NCI-H1694 treated with DMSO at 0.1 percent for 48 hours (cell line): ENCODE measurements at places on chromosomes 2 and 18.

GRCh38 chr2:177712462-177712861 lies 319.9 kb downstream of the AGPS start:
- DNase-seq, result no peak

GRCh38 chr18:1392865-1393734 lies 488.4 kb downstream of the ADCYAP1 start:
- no peak for DNase-seq

DNA sequence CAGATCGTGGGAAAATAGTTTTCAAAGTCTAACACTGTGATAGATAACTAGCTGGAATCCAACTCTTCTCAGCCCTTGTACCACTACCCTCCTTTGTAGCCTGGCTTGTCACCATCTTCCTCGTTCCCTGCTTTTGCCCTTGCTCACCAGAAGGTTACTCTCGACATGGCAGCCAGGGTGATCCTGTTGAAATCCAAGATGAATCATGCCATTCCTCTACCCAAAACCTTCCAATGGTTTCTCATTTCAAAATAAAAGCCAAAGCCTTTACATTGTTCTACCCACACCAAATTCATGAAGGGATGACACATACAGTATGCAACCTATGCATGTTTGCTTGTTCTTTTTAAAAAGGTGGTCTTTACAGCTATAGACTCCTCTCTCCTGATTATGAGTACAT lies 45.7 kb downstream of the STAT4 start:
- DNase-seq, result no peak

GRCh38 chr2:232976176-232976575 lies 36.9 kb downstream of the NGEF start:
- DNase-seq, result no peak

- peak; percentile 57 for DNase-seq
These were observed 92.6 kb downstream of the UPP2 start for GRCh38 chr2:158194229-158194628.

DNA sequence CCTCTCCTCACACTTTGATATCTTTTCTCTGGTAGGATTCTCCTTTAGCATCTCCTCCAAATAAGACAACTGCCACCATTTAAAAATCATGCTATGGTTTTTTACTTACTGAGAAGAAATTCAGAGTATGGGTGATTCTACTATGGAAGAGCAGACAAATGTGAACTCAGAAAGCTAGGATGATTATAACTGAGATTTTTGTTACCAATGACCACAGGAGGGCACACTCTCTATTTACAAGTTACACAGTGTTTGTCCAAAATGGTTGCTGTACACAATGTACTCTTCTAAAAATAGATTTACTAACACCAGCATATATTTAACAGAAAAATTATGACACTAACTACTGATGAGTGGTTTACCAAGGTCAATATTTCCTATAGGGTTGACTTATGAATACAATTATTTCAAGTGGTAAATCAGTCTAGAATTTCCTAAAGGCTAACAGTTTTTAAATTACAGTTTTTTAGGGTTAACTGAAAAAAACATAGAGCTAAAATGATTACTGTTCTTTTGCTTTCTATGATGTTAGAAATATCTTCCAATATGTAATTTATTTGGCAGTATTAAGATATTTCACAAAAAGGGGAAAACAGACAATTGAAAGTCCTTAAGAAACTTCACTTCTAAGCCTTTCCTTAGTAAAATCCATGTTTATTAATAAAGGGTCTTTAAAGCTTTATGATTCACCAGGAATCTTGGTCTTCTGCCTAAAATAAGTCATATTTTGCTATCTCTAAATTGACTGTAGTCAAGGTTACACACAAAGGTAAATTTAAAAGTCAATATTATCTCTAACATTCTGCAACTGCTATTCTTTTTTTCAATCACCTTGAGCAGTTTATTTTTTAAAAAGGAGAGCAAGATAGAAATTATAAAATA lies 57.2 kb downstream of the MAP4K3 start:
- peak; percentile 52 for DNase-seq

DNA sequence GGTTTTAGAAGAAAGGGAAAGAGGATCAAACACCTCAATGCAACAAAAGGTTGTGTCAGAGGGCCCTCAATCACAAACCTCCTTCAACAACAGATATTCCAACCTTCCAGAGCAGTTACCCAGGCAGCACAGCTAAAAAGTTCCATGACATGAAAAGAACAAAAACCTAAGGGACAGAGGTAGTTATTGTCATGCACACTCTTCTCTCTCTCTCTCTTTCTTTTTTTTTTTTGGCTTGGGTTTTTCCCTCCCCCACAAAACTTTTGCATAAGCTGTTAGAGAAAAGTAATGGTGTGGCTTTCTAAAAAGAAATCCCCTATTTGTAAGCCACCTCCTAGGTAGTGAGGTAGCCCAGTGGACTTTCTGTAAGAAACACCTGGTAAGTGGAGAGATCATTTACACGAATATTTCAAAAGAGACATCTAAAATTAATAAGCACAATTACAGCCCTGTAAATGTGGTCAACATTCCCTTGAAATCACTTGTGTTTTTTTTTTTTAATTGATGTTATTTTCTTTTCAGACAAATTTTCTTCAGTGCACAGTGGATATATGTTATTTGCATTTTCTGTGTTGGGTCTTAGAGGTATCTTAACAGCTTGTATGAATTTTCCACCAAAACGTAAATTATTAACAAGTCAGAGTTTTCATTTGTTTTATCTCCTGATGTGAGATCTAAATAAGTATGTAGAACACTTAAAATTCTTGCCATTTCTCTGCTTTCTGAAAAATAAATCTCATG lies 48.4 kb downstream of the ZEB2 start:
- no peak for DNase-seq

DNA sequence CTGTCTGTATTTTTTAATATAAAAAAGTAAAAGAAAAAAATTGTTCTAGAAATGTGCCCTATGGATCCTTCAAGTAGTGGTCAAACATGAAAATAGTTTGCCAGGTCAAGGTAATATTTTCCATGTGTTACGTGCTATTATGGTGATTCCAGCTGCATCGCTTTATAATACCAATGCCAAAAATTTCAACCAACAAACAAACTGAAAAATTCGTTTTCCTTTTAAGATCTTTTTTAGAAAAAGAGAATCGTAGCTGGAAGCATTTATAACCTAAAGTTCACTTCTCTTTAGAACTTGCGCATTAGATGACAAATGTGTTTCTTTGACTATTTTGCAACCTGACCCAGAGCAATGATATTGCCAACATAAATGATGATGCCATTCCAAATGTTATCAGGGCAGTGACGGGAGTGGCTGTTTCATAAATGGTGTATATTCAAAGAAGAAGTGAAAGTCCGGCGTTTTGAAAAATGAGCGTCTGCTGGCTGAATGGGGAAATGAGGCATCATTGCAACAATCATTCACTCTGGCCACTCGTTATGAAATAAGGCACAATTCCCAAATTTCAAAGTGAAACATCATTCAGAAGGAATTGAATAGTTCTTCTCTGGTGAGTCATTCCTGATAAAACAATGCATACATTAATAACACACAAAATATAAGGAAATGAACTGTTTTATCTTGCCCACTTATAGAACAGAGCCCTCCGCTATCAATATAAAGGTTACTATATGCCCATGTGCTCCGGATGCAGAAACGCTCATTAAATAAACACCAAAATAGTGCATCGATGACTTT lies 297.4 kb downstream of the TGIF1 start:
- DNase-seq, result no peak

- no peak for DNase-seq
These were observed 1.7 kb downstream of the FZD7 start for GRCh38 chr2:202035089-202035940.

- DNase-seq, result no peak
These were observed 16.7 kb downstream of the ZEB2 start for GRCh38 chr2:144503242-144503641.

GRCh38 chr2:96821113-96821675 lies 5.1 kb downstream of the CNNM3 start:
- no peak for DNase-seq

DNA sequence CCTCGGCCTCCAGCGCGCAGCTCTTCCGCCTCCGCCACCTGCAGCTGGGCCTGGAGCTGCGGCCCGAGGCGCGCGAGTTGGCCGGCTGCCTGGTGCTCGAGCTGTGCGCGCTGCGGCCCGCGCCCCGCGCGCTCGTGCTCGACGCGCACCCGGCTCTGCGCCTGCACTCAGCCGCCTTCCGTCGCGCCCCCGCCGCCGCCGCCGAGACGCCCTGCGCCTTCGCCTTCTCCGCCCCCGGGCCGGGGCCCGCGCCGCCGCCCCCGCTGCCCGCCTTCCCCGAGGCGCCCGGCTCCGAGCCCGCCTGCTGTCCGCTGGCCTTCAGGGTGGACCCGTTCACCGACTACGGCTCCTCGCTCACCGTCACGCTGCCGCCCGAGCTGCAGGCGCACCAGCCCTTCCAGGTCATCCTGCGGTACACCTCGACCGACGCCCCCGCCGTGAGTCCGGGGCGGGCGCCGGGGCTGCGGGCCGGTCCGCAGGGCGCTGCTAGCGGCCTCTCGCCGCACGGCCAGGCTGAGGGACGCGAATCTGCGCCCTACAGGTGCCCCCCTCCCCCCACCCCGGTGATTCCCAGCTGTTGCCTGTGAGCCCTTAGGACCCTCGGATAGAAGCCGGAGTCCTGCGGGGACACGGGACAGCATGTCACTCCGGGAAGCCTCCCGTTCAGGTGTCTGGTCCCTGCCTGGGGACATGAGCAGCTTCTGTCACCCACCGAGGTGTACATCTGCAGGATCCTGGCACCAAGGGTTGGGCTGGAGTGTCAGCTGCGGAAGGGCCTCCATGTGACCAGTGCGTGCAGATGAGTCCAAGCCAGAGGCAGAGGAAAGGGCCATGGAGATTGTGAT lies 616 bp downstream of the RNPEPL1 start:
- DNase-seq, result no peak

DNA sequence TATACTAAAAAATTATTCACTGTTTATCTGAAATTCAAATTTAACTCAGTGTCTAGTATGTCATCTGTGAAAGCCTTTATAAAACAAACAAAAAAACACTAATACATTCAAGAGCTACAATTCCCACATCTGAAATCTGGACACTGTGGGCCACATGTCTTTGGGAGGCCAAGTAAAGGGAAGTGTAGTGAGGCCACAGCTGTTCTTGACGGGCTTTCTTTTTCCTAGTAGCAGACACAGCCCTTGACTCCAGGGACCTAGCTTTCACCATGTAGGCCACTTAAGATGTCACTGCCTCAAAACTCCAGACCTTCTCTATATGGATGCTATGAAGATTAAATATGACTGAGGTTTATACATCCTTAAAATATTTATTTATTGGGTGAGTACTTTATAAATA lies 91.1 kb downstream of the RBMS1 start:
- no peak for DNase-seq

- no peak for DNase-seq
These were observed 27.5 kb downstream of the CFAP36 start for GRCh38 chr2:55547001-55547400.

DNA sequence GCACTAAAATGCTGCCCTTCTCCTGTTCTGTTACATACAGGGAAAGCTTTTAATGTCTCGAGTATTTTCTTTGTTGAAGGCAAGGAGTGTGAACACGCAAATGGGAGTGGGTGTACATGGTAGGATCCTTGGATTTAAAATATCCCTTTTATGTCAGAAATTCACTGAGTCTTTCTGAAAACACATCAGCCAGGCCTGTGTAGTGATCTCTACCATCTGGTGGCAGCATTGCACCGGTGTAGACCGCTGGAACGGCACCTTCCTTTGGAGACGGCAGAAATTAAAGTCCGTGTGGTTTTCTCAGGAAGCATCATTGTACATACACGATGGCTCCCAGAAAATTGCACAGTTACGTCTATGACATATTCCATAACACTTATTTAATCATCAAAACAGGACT lies 515.8 kb downstream of the GALR1 start:
- peak; percentile 59 for DNase-seq

- no peak for DNase-seq
These were observed 6.9 kb downstream of the PRKD3 start for GRCh38 chr2:37317746-37318145.

DNA sequence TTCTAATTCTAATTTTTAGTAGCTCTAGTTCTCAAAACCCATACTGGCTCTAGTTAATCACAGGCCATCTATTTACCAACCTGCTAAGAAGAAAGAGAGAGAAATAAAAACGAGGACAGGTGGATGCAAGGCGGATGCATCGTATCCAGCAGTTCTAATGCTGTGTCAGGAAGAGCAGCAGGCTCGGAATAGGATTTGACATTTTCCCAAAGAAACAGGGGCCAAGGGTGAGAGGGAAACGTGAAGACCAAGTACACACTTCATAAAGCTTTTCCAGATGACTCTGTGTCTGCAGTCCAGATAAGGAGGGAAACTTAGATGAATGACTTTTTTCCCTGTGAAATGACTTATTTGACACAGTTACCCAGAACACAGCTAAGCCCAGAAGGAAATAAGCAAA lies 117.5 kb downstream of the ESCO1 start:
- DNase-seq, result no peak

DNA sequence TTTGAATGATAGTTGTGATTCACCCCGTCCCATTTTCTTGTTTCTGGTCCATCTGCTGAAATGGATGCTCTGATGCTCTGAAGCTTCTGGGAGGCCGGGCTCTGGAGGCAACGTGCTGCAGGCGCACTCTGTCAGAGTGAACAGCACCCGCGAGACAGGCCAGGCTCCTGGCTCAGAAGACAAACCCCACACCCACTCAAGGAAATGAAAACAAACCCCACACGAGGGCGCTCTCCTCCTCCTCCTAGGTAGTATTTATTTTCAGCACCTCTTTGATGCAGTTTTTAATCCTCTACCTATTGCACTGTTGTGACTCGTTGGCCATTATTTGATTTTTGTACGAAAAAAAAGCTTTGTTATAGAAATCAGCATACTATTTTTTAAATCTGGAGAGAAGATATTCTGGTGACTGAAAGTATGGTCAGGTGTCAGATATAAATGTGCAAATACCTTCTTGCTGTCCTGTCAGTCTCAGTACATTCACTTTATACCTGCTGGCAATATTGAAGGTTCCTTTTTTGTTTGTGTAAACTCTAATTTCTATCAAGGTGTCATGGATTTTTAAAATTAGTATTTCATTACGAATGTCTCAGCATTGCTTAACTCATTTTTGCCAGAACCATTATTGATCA lies 10.3 kb upstream of the CHST10 start:
- DNase-seq, result peak; percentile 37

GRCh38 chr18:63224630-63225029 lies 94.9 kb downstream of the BCL2 start:
- no peak for DNase-seq

DNA sequence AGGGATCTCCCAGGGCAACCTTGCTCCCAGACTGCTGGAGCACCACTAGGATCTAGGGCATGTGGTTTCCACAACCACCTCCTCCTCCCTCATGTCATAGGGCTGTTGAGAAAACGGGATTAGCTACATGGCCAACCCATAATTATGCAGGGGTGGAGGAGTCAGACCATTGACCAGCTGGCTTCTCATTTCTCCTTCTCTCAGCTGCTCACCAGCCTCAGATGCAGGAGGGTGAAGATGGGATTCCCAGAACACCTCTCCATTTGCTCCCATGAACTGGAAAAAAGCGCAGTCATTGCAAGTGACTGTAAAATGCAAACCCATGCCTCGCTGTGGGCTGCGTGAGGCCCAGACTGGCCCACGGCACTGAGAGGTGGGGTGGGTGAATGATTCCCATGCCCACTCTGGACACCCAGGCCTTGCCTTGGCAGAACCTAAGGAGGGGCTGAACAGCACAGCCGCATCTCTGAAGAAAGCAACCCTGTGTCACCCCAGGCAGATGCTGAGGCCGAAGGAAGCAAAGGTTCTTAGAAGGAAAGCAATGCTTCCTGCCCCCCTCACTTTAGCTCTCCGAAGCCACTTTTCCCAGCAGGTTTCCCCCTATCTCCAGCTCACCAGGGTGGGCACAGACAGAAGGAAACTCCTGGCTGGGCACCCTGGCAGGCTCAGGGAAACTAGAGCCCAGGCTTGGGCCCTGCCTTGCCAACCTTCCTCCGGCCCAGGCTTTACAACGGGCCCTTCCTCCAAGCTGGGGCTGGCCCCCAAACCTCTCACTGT lies 69.6 kb upstream of the RTN4 start:
- DNase-seq, result no peak

- no peak for DNase-seq
These were observed 163.6 kb downstream of the C1D start for GRCh38 chr2:67899187-67899586.
